ENCODE measurements at places on chromosomes 12 and 14.

DNA sequence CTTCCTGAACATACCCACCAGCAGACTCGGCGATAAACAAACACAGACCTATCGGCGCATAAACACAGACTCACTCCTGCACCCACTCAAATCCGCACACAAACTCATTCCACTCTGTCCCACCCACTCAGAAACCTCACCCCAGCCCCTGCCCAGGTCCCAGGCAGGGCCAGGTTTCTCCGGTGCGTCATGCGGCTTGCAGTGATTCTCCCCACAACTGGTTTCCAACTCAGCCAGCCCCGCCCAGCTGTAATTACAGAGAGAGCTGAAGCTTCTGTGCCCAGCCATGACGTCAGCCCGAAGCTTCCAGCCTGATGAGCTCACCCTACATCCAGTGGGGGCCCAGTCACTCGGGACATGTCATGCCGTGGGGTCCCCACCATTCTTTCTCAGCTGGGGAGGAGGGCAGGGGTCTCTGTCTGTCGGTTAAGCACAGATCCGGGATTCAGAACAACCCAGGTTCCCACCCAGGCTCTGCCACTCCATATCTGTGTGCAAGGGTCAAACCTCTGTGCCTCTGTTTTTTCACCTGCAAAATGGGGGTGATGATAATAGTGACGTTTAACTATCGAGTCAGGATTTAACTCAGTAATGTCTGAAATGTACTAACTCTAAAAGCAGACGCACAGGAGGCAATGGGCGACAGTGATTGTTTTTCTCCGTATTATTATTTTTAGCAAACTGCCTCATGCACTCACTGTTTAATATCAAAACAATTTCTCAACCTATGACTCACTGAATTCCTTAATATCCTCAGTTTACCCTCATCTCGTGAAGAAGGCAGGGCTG is 2.3 kb upstream of the HSPB8 start:
- peak; percentile 90 for DNase-seq

GRCh38 chr12:121719926-121720414 is 7.4 kb downstream of the TMEM120B start:
- no peak for DNase-seq

GRCh38 chr14:95289323-95290010 is 30.2 kb downstream of the CLMN start:
- DNase-seq: no peak

DNA sequence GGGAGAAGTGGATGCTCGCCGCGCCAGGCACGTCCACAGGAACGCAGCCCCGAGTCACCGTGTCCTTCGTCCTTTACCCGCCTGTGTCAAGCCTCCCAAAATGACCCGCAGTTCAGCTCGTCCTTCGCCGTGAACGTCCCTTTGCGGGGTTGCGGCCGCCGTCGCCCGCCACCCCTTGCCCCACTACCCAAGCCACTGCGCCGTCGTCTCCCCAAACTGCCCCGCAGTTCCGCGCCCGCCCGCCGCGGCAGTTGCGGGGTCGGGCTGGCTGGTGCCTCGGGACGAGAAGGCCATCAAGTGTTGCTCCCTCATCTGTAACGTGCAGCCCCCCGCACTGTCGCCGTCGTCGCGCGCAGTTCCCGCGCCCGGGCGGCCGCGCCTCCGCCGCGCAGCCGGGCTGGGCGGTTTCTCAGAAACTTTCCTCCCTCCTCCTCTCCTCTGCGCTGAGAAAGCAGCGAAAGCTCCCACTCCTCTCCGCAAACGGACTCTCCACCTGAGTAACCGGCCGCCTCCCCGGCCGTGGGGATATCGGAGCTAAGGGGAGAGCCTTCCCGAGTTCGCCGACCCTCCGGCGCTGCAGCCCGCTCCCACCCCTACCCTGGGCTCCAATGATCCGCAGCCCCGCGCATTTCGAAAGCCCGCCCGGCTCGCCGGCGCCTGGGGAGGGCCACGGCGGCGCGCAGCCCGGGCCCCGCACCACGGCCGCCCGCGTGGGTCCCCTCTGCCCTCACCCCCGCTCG is 6.7 kb downstream of the CDKN1B start:
- DNase-seq: peak; percentile 63

GRCh38 chr12:126492181-126492580 is 1426.9 kb downstream of the AACS start:
- DNase-seq: no peak

- DNase-seq: no peak
These were observed 757.7 kb upstream of the TMEM132C start for GRCh38 chr12:127509066-127509778.

GRCh38 chr14:72613231-72613974 is 280.5 kb downstream of the DPF3 start:
- no peak for DNase-seq

DNA sequence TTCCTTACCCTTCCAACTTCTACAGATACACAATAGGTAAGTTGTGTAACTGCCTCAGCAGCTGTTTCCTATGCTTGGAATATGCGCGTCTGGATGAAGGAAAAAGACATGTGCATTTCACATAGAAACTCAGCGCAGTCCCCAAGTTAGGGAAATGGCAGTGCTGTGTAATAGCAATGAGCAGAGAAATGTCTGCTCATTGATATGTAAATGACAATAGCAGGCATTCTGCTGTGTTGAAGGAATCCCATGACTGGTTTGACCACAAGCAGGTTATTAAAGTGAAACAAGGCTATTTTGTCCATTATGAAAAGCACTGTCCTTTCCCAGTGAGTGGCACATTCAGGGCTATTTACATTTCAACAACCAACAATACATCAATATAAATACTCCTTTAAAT is 106.6 kb downstream of the BTG1 start:
- DNase-seq: no peak

DNA sequence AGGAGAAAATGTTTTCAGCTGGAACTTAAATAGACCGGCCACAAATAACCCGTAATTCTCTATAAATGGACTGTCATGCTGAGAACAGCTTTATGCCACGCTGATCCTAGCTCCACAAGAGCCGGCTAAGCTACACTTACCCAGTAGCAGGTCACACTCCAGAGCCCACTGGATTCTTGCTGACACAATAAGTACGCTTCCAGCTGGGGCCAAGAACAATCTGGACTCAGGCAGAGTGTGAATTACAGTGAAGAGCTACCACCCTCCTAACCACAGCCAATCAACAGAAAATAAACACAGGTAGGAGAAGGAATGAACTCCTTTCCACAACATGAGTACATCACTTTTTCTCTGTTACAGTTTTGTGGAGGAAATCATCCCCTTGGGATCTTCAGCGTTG is 531.3 kb downstream of the GALC start:
- DNase-seq: no peak

DNA sequence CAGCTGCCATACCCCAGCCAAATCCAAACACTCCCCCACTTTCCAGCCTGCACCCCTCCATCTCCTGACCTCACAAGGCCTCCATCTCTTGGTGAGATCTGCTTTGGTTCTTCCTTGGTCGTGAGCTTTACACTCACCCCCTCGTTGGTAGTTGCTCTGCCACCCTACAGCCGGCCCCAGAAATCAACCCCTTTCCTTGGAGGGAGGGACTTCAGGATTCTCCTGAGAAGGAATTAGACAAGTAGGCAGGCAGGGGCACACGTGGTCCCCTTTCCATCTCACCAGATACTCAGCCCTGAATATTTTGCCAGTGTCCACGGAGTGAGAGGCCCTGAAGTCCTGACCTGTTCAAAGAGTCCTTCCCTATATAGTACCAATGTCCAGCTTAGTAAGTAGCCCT is 120.0 kb upstream of the PWP1 start:
- DNase-seq: no peak

DNA sequence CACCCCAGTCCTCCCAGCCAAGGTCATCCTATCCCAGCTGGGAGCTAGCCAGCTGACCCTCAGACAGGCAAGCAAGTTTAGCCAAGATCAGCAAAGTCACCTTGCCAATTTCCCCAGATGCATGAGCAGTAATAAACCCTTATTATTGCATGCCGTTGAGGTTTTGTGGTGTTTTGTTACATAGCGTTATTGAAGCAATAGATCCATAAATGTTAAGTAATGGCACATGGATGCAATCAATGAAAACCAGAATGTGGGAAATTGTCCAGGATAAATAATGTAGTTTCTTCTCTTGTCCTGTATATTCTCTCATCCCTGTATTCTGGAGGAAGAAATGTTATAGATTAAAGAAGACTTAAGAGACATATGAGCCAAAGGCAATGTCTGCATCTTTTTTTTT is 18.0 kb upstream of the TMEM260 start:
- DNase-seq: peak; percentile 25

- DNase-seq: no peak
These were observed 157.0 kb upstream of the RMST start for GRCh38 chr12:97305651-97306050.

GRCh38 chr14:96249029-96249428 is 7.0 kb upstream of the BDKRB1 start:
- DNase-seq: no peak

- DNase-seq: no peak
These were observed 129.3 kb upstream of the AMIGO2 start for GRCh38 chr12:47209014-47209413.

- no peak for DNase-seq
These were observed 15.9 kb downstream of the UBE2N start for GRCh38 chr12:93425736-93426411.

DNA sequence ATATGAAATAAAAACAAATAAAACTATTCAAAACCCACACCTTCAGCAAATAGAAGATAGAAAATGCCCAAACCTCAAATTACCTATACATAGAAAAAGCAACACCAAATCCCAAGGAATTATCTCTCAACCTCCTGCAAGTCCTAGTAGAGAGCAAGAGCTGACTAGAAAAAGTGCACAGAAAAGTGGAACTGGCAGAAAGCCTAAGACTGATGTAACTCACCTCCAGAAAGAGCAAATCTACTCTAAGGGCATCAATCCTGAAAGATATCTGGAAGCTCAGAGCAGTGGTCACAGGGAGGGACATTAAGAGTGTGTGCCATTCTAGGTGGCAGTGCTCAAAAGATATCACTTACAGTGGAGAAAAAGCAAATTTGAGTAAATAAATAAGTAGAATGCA is 62.1 kb upstream of the PLEKHG7 start:
- no peak for DNase-seq

- DNase-seq: no peak
These were observed 56.7 kb upstream of the BICD1 start for GRCh38 chr12:32049956-32050355.

GRCh38 chr12:21780786-21781185 is 6.3 kb upstream of the KCNJ8 start:
- no peak for DNase-seq

DNA sequence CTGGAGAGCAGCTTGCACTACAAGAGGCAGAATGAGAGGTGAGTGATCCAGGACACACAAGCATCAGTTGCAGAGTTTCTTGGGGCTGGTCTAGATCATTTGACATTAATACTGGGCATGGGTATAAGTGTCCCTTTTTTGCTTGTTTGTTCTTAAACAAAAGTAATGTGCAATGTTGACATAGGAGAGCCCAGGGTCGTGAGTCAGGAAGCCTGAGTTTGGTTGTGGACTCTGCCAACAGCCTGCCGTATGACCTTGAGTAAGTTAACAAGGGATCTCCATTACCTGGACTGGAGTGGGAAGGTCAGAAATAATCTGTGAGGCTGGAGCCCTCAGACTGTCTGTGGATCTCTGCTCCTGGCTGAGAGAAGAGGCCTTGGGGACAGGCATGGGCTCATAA is 170.3 kb downstream of the KCNA5 start:
- no peak for DNase-seq

- DNase-seq: no peak
These were observed 139.8 kb upstream of the SRRM4 start for GRCh38 chr12:118841588-118841987.

GRCh38 chr14:72856530-72857266 is 37.2 kb downstream of the DPF3 start:
- DNase-seq: no peak

Data from femur (tissue), 1 donor.